ENCODE measurements at places on chromosomes 2 and 18.

- DNase-seq: no peak
Measured at GRCh38 chr18:60722742-60723141, 350.2 kb upstream of the MC4R start.

DNA sequence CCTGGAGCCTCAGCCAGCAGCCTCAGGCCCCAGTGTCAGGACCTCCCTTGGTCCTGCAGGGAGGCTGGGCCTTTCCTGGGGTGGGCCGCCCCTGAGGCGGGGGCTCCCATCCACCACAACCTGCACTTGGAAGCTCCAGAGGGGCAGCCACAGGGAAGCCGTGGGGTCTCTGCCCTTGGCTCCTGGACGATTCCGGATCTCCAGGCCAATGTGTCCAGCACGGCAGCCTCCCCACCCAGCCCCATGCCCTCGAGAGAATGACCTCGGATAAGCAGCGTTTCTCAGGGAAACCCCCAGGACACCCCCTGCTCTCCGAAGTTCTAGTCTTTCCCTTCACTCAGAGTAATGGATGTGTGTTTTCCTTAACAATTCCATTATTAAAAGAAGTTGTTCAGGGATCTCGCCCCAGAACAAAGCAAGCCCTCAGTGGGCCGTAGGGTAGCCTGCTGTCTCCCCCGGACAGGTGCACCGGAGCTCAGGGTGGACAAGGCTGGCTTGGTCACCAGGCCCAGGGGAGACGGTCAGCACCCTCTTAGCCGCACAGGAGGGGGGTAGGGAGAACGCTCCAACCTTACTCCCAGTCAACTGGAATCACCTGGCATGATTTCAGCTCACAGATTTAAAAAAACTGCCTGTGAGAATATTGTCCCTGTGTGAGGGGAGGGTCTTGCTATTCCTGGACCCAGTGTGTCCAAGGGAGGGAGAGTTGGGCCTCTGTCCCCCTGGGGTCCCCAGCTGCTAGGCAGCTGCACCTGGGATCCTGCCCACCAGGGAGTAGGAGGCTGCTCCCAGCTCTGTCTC is 72.2 kb upstream of the OTOS start:
- DNase-seq: no peak

GRCh38 chr2:102622646-102623045 is 3.3 kb downstream of the SLC9A2 start:
- no peak for DNase-seq

GRCh38 chr2:38601463-38602135 is 1.1 kb downstream of the HNRNPLL start:
- DNase-seq: no peak

DNA sequence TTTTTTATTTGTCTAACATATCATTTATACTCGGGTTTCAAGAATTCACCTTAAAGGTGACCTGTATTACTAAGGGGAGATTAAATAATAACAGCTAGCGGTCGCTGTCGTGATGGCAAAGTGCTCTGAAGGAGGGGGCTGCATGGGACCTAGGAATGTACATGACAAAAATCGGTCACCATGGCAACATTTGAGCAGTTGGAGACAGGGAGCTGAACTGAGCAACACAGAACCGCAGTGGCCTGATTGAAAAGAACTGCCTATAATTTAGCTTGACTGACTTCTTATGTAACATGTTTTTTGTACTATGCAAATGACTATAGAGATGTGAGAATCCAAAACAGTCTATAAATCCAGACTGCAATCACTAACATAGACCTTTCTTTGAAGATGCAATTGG is 34.3 kb upstream of the EPHA4 start:
- DNase-seq: no peak
